ENCODE measurements at places on chromosomes 4 and X.

GRCh38 chr4:137531986-137532868, at the start of gene PCDH18:
PCDH18 (minus strand) TSS chr4:137532494; CDS start chr4:137532088, 406 bp downstream.
- DNase-seq, result no peak

DNA sequence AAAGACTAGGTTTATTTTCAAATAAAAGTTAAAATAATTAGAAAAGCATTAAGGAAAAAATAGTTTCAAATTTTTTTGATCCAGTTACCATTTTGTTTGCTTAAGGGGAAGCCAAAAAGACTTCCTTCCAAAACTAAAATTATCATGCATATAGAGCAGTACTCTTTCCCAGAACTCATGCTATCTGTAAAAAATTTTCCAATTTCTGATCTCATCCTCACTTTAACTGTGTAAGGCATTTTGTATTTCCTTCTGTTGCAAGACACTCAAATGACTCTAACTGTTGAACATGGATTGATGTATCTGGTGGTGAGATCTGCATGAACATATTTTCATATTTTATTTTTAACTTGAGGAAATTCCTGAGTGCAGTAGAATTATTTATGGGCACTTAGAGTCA, 150.1 kb downstream of the ADAM29 start:
- no peak for DNase-seq

DNA sequence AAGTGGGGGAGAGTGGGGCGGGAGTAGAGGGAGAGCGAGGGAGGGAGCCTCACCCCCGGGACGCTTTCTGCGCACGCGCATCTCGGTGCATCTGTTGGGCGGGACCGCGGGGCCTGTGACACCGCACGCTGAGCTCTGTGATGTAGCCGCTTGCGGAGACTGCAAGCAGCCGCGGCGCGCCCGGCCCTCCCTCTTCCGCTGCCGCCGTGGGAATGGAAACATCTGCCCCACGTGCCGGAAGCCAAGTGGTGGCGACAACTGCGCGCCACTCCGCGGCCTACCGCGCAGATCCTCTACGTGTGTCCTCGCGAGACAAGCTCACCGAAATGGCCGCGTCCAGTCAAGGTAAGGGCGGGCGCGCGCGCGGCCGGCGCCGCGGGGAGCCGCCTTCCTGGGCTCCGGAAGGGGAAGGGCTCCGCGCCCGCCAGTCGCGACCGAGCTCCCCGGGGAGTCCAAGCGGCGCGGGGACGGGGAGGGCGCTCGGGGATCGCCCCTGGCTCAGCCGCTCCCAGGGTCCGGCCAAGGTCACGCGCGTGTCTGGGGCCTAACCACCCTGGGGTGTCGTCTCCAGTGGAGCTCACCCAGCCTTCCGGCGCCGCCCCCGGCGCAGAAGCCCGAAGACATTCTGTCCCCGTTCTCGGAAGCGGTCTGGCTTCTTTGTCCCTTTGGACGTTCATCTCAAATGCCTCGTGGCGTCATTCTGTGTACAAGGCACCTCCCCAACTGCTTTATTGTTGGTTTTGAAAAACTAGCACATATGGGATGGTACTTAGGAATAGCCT, at the start of gene FUNDC2:
FUNDC2 (plus strand) TSS at position 118 of the 782 bp plus-strand sequence; CDS start at position 213, 95 bp downstream.
- peak; percentile 88 for DNase-seq

GRCh38 chrX:36973575-36973974, 34.6 kb upstream of the FAM47C start:
- no peak for DNase-seq

DNA sequence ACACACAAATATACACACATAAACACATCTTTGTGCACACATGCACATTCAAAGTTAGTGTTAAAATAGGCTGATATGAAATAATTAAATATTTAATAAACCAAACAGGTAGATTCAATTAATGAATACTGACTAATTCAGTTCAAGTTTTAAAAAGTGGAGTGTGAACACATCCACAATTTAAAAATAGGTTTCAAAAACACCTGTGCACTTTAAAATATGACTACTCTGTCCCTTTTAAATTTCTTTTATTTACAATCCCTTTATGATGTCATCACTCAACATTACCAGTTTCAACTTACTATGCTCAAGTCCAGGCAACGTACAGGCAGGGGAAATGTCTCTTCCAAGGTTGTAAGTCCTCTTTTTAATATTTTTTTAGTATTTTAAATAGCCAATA, at the start of gene CYLC1:
CYLC1 (plus strand) TSS at position 301 of the 400 bp plus-strand sequence; CDS start at position 338, 37 bp downstream.
- no peak for DNase-seq

GRCh38 chr4:10105421-10105820, 11.2 kb downstream of the WDR1 start:
- DNase-seq, result no peak

DNA sequence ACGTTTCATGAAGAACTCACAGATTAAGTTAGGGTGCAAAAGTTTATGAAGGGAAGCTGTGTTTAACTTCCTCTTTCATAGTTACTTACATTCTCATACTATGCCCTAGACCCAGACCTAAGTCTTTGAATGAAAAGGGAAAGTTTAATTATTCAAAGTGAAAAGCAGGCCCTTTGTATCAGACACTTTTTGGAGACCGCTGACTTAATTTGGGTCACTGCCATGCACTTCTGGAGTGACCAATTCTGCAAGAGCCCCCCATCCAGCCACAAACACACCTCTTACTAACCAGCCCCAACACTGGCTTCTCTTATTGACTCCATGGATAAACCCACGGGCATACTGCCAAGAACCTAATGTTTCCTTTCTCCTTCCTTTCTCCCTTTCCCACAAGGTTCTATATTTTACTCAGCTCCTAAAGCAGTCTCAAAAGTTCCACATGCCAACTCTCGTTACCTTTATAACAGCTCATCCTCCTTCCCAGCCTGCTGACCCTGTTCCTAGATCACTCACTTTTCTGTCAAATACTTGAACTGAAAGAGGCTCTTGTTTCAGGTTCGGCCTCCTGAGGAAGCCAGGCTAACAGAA, 34.5 kb downstream of the ABCE1 start:
- DNase-seq, result no peak

DNA sequence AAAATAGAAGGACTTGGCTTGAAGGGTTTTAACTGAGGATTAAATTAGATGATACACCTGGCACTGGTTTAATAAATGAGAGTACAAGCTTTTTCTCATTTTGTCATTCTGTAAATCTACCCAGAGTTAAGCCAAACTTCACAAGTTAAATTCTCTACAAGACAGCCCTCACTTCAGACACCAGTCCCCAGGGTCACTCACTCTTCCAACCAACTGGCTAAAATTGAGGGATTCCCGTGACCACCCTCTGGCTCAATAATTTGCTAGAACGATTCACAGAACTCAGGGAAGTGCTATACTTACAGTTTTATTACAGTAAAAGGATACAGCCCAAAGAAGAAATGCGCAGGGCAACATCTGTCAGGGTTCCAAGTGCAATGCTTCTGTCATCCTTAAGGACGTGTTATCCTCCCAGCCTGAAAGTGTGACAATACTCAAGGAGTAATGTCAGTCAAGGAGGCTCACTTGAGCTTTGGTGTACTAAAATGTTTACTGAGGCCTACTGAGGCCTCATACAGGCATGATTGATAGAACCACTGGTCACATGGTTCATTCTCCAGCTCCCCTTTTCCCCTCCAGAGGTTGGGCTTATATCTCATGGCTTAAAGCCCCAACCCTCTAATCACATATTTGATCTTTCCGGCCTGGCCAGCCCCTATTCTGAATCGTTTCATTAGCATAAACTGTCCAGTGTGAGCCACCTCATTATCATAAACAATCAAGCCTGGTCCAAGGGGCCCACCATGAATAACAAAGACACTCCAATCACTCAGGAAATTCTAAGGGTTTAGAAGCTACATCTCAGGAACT, 9.6 kb upstream of the TMSB4X start:
- DNase-seq, result no peak

- no peak for DNase-seq
Observed at GRCh38 chrX:80316526-80316925, 103.7 kb upstream of the TENT5D start.

DNA sequence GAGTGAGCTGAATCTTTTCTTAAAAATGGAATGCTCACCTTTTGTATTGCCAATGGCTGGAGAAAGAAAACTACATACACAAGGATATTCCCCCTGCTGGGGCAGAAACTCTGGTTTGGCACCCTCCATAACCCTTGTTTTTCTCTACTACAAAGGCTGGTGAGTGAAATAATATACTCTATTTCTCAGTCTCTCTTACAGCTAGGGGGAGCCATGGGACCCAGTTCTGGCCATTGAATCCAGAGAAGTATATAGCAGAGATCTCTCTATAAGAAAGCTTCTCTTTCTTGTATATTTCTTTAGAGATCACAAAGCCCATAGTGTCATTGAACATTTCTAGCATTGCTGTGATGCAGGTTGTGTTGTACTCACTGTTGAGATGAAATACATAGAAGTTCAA, 49.8 kb downstream of the SMPX start:
- DNase-seq, result no peak

DNA sequence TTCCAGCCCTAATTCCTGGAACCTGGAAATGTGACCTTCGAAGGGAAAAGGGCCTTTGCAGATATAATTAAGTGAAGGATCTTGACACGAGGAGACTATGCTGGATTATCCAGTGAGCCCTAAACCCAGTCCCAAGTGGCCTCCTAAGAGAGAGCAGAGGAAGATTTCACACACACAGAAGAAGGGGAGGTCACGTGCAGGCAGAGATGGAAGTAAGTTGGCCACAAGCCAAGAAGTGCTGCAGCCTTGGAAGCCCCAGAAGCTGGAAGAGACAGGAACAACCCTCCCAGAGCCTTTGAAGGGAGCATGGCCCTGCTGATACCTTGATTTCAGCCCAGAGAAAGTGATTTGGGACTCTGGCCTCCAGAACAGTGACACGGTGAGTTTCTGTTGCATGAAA, 51.9 kb downstream of the EVC2 start:
- no peak for DNase-seq

GRCh38 chrX:118352566-118352965, 6.7 kb downstream of the WDR44 start:
- DNase-seq, result no peak

- no peak for DNase-seq
Observed at GRCh38 chr4:148962539-148963290, 520.5 kb upstream of the NR3C2 start.

DNA sequence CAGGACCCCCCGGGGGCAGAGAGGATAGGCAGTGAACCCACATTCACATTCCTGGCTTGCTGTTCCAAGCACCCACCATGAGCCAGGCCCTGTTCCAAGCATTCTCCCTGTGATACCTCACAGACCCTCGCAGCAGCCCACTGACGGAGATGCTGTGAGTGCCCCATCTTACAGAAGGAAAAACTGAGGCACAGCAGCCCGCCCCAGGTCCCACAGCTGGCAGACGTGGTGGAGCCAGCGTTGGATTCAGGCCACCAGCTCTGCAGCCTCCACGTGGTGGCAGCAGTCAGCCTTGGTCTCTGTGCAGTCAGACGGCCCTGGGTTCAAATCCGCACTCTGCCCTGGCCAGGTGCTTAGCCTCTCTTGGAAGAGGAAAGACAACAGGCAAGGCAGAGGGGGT, 16.8 kb downstream of the MAN2B2 start:
- no peak for DNase-seq

GRCh38 chr4:86380181-86380724, 20.4 kb upstream of the MAPK10 start:
- no peak for DNase-seq

- DNase-seq, result no peak
Observed at GRCh38 chr4:6201580-6202091, 1.3 kb upstream of the JAKMIP1 start.

DNA sequence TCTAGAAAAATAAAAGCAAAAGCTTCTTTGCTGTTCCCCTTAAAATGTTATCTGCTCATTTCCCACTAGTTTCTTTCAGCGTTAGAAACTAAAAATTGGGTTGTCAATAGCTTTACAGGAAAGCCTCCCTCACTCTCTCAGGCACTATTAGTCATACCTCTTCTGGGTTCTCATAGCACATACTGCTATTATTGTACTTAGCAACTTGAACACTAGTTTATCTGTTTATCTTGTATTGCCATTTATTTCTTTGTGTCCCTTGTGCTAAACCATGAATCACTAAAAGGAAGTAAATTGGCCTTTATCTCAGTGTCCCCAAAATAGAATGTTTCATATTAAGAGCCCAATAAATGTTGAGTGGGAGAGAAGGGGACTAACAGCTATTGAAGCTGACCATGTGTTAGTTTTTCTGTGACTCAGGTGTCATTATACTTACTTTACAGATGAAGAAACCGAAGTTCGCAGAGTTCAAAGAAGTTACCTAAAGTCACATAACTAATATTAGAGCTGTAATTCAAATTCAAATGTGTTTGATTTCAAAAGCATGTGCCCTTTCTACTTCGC, 124.8 kb upstream of the CITED1 start:
- DNase-seq, result no peak

DNA sequence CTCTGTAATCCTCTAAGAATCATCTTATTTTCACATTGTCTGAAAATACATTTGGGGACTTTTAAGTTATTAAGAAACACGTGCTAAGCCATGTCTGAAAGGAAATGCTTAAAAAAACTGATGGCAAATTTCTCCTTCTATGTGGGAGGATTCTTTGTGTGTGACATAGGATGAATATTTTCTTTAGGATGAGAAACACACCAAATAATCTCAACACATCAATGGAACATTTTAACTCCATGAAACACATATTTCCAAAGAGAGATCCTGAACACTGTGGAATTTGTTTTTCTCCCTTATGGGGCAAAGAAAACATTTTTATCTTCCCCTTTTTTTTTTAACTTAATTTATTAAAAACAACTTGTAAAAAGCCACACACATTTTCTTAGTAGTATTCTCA, 153.8 kb upstream of the ANKRD50 start:
- no peak for DNase-seq

GRCh38 chrX:17375367-17375636, 302 bp downstream of the NHS start:
- no peak for DNase-seq

DNA sequence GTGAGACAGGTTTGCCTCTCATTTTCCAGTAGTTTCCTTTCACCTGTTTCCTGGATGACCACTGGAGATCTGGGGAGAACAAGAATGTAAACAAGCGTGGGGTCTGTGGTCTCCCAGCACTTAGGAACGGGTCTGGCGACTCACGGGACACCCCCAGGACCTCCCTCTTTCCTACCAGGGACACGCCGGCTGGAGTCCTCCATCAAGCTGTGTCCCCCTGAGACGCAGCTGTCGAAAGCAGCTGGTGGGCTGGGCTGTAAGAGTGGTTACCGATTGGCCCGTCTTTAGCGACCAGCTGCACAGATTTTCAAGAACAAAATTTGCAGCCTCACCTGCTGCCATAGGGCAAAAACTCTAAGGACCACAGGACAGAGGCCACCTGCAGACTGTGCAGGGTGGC, 11.9 kb downstream of the LRPAP1 start:
- DNase-seq, result no peak

- DNase-seq, result no peak
Observed at GRCh38 chr4:169079942-169080827, 70.1 kb upstream of the CBR4 start.

DNA sequence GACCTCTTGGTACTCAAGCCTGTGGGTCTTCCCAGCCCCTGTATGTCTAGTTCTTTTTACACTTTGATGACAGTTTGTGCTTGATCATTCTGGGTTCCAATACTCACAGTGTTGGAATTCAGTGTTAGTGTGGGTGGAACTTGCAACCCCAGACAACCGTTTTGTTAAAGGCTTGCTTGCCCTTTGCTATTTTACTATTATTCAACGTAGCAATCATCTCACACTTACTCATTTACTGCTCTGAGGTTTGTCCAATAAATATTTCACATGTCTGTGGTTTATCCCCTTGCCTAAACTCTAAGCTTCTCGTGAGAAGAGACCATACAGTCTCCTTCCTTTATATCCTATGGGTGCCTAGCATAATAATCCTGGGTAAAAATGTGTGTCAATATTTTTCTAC, 15.3 kb downstream of the CCNG2 start:
- DNase-seq, result no peak
